Stimulated activated CD8-positive, alpha-beta memory T cell treated with anti-CD3 and anti-CD28 coated beads, Interleukin-4, amount 100 ng/mL, for 1 hour (primary cell): ENCODE measurements at places on chromosomes 13 and 19.

DNA sequence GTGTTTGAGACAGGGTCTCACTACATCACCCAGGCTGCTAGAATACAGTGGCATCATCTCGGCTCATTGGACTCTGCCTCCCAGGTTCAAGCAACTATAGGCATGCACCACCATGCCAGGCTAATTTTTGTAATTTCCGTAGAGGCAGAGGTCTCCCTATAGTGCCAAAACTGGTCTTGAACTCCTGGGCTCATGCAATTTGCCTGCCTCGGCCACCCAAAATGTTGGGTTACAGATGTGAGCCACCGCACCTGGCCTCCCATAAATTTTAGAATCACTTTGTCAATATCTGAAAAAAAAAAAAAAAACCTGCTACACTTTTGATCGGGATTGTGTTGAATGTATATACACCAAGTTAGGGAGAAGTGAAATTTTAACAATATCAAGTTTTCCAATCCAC lies 11.9 kb upstream of the PLEKHF1 start:
- DNase-seq: no peak

GRCh38 chr13:75137911-75138571 lies 343.9 kb downstream of the TBC1D4 start:
- no peak for DNase-seq

DNA sequence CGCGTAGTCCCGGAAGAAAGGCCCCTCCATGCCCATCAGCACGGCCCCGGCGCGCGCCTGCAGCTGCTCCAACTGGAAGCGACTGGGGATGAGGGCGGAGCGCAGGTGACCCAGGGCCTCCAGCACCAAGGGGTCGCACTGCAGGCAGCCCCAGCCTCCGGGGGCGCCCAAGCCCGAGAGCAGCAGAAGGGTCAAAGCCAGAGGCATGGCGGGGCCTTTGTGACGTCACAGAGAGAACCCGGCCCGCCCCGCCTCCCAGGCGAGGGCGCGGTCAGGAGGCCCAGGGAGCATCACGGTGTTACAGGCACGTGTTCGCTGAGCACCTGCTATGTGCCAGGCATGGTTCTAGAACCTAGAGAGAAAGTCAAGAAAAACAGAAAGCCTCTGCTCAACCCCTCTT lies at the start of gene IZUMO2:
Gene IZUMO2, minus strand, starts transcription at position 294 of the 400 bp plus-strand sequence. Its CDS starts 87 bp downstream, at position 207.
- DNase-seq: no peak

GRCh38 chr13:40148101-40148500 lies 492.6 kb downstream of the COG6 start:
- no peak for DNase-seq

- no peak for DNase-seq
These were observed 6.3 kb downstream of the KLK3 start for GRCh38 chr19:50861010-50861409.

DNA sequence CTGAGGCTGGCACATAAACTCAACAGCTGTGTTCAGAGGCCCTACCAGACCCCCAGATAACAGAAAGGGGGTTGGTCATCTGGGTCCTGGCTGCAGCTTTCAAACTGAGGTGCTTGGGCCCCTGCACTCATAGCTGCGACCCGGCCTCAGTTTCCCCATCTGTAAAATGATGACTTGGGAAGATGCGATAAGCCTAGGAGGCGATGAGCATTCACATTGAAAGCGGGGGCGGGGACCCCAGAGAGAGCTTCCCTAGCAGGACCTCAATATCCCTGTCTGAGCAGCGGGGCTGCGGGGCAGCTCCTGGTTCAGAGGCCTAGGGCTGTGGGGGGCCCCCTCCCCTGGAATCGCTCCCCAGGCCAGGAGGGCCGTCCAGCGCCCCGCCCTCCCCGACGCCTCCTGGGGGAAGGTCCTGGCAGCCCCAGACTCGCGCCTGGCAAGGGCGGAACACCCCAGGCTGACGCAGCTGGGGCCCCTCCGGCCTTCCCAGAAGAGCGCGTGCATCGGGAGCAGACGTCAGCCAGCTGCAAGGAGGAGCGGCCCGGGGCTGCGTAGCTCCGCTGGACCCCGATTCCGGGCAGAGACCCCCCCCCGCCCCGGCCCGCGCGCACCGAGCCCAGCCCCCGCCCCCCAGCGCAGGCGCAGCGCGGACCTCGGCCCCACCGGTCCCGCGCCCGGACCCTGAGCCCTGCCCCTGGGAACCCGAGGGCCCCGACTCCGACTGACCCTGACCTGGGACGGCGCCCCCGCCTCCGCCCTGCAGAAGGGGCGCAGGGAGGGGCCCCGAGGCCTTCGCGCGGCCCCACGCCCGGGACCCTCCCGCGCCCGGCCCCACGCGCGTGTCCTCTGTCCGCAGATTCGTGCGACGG lies 3.5 kb downstream of the FSTL3 start:
- DNase-seq: no peak

GRCh38 chr19:42143341-42144234 lies 11.3 kb upstream of the POU2F2 start:
- DNase-seq: no peak

DNA sequence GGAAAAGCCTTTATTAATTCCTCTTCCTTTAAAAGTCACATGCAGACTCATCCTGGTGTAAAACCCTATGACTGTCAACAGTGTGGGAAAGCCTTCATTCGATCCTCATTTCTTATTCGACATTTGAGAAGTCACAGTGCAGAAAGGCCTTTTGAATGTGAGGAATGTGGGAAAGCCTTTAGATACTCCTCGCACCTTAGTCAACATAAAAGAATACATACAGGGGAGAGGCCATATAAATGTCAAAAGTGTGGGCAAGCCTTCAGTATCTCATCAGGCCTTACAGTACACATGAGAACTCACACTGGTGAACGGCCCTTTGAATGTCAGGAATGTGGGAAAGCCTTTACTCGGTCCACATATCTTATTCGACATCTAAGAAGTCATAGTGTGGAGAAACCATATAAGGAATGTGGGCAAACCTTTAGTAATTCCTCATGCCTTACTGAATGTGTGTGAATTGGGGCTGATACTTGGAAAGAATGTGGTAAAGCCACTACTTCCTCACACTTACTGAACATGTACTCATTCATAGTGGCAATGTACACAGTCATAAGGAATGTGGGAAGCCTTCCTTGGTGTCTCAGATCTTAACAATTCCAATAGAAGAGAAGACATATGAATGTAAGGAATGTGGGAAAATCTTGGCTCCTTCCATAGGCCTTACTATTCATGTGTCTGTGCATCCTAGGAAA lies 18.8 kb downstream of the ZNF559 start:
- no peak for DNase-seq

DNA sequence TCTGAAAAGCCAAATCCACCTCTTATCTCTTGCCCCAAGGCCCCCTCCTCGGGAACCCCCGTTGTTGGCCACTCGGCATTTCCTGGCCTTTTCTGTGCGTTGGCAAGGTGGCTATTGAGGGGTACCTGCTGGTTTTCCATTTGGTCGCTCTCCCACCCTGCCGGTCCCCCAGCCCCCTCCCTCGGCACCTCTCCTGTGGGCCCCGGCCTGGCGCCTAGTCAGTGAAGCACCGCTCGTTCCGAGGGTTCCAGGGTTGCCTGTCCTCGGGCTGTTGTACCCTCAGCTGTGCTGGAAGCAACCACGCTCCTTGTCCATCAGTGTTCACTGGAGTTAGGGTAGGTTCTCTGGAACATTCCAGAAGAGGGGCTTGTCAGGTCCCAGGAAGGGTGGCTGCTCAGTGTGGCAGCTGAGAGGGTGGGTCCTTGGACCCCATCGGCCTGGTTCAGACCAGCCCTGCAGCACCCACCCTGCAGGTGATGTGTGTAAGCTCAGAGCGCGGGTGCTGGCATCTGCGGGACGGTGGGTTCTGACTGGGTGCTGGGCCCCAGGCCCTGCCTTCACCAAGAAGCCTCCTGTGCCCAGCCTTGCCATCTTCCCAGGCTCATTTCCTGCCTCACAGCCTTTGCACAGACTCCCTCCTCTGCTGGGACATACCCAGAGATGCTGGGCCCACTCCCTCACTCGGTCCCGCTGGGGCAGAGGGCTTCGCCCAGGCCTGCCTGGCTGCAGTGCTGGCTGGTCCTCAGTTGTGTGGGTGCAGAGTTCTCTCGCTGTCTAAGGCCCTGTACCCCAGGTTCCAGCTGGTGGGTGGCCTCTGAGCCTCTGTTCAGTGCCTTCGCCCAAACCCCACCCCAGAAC lies 21.3 kb downstream of the NKPD1 start:
- no peak for DNase-seq

DNA sequence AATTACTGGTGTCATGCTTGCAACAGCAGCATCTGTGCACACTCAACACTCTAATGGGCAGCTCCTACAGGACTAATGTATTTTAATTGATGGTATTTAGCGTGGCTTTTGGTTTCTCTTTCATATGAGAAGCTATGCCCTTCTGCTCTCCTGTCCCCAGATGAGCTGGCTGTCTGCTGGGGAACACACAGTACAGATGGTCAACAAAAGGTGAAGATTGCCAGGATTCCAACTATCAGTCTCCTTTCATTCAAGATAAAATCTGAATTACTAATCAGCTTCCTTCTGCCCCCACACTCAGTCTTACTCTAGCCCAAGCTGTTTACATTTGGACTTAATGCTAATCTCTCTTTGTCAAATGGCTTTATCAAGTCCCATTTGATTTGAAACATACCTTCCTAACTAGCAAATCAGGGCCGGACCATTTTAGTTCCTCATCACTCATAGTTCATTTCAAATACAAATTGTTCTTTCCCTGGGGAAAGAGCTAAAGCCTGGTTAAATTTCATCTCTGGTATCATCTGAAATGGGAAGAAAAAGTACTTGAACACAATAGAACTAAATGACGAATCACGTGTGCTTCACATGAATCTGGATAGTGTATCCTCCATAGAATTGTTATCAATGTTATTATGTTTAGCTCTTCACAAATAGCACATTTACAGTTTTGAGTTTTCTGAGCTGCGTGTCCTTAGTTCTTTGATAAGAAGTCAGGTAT lies 988.0 kb downstream of the PCDH17 start:
- no peak for DNase-seq

GRCh38 chr13:37385248-37385647 lies 213.3 kb downstream of the POSTN start:
- DNase-seq: no peak

GRCh38 chr19:6700586-6701316 lies 19.7 kb downstream of the C3 start:
- DNase-seq: no peak

DNA sequence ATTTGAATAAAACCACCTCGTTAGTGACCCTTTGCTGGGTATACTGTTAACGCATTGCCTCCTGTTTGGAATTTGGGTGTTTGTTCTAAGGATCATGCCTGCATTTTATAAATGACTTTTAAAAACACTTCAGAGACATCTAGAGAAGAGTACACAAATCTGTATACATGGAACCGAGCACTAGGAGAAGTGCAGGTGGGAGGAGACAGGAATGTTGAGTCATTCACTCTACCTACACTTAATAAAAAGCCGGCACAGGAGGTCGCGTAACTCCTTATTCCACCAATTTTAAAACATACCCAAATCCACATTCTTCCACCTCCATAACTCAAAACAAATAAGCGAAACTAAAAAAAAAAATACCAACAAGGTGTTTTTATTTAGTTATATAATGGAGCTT lies 48.6 kb downstream of the FGF9 start:
- DNase-seq: no peak

DNA sequence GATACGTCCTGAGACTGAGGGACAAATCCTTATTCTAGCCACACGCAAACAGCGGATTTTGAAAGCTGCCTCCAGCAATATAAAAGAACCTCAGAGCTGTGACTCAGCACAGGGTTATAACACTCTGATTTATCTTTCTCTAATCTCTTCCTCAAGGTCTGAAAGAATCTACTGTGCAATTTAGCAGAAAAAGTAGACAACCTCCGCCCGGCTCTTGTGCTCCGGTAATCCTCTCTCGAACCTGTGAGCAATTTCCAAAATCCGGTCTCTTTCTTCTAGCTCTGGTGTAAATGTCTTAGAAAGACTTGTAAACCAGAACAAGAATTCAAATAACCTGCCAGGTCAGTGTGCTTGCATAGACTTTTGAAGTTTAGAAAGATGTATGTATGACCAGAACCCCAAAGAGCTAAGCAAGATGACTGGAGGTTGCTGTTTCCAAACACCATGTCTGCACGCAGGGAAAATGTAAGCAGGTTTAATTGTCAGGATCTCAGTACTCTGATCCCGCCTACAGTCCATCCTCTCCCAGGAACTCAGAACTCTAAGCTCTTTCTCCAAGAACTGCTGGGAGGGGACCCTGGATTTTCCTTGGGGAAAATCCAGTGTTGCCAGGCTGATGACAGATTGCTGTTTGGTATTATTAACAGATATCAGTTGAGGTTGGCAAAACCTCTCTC lies 338.1 kb downstream of the RFC3 start:
- no peak for DNase-seq

DNA sequence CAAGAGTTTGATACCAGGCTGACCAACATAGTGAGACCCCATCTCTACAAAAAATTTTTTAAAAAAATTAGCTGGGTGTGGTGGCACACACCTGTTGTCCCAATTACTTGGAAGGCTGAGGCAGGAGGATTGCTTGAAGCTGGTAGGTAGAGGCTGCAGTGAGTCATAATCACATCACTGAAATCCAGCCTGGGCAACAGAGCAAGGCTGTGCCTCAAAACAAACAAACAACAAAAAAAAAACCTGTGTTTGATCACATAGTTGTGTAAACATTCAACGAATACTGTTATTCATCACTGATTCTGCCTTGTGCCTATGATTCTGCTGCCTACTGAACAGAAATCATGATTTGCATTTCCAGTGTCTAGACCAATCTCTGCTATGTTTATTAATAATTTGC lies 134.0 kb downstream of the TBC1D4 start:
- DNase-seq: no peak

DNA sequence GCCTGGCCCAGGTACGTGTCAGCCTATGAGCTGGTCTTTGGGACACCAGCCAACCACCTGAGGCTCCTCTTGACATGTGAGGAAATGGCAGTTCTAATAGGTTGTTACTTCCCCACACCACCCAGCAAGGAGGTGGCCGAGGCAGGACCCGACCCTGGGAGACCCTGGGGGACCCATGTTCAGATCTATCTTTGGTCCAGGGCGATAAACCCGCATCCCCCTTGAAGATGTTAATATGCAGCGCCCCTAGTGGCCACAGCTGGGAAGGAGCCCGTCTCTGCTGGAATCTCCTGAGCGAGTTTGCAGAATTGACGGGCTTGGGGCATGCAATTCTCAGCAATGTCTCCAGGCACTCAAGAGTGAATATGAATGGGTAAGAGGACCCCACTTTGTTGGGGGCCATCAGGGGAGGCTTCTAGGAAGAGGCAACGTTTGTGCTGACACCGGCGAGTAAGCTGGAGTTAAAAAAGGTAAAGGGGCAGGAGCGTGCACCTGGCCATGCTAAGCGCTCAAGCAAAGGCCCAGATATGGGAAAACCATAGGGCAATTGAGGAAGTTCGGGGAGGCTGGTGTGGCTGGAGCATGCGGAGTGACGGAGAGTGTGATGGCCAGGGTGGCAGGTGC lies 1.5 kb upstream of the MYO1F start:
- DNase-seq: peak; percentile 67

GRCh38 chr19:11197291-11198174 lies at the start of gene KANK2:
KANK2 (minus strand) TSS chr19:11197545; CDS start chr19:11194511, 3,034 bp downstream.
- peak; percentile 45 for DNase-seq

GRCh38 chr13:111252446-111253364 lies 67.7 kb upstream of the TEX29 start:
- no peak for DNase-seq

- no peak for DNase-seq
These were observed 193.5 kb upstream of the NBEA start for GRCh38 chr13:34748596-34748995.
